ENCODE measurements at places on chromosomes 2 and 18.

DNA sequence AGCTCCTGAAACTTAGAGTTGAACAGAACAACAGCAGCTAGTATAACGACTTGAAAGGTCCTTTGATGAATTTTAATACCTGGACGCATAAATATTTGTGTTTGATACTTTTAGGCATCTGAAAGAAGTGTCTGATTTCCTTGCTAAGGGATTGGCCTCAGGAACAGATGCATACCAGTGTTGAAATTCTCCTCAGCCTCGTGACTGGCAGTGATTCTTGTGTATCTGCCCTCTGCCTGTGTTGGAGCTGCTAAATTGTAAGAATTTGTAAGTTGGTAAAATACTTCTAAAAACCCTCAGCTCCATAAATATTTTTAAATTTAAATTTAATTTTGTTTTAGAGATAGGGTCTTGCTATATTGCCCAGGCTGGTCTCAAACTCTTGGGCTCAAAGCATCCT lies 22.4 kb upstream of the SCYGR1 start:
- DNase-seq, result no peak

- no peak for DNase-seq
Measured at GRCh38 chr2:11564816-11565567, 31.1 kb downstream of the GREB1 start.

DNA sequence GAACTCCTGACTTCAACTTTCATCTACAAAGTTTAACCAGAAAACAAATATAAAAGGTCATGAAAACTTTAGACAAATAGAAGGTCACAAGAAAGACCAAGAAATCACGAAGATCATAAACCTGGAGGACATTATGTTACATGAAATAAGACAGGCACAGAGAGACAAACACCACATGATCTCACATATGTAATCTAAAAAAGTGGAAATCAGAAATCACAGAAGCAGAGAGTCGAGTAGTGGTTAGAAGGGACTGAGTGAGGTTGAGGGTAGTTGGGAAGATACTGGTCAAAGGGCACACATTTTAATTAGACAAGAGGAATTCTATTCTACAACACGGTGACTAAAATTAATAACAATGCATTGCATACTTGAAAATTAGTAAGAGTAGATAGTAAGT lies 1.4 kb downstream of the GCFC2 start:
- no peak for DNase-seq

DNA sequence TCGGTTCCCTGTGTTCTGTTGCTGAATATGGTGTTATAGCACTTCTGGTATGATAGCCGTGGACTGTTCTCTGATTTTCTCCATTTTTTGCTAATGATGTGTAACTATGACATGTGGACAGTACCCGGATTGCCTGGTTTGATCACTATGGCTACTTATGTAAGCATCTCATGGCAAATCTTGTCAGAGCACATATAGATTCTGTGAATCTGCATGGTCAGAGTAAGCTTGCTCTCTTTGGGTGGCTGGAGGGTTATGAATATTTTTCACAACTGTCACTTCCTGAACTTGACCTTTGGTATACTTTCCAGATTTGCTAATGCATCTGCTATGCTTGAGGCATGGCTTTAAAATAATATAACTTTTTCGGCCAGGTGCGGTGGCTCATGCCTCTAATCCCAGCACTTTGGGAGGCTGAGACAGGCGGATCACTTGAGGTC lies 36.8 kb upstream of the ATP8B1 start:
- DNase-seq, result no peak

GRCh38 chr2:120952318-120952717 lies 216.7 kb downstream of the GLI2 start:
- no peak for DNase-seq

- no peak for DNase-seq
Measured at GRCh38 chr2:240775905-240776304, 44.1 kb downstream of the KIF1A start.

DNA sequence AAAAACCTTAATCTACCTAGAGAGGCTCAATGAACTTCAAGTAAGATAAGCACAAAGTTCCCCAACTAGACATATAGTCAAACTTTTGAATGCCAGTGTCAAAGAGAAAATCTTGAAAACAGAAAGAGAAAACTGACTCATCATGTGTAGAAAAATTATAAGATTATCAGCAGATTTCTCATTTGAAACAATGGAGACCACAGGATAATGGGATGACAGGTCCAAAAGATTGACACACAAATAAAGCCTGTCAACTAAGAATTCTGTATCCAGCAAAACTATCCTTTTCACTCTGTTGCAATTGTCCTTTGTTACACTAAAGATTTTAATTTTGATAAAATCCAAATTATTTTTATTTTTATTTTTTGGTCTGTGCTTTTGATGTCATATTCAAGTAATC lies 61.6 kb downstream of the COPS8 start:
- no peak for DNase-seq

DNA sequence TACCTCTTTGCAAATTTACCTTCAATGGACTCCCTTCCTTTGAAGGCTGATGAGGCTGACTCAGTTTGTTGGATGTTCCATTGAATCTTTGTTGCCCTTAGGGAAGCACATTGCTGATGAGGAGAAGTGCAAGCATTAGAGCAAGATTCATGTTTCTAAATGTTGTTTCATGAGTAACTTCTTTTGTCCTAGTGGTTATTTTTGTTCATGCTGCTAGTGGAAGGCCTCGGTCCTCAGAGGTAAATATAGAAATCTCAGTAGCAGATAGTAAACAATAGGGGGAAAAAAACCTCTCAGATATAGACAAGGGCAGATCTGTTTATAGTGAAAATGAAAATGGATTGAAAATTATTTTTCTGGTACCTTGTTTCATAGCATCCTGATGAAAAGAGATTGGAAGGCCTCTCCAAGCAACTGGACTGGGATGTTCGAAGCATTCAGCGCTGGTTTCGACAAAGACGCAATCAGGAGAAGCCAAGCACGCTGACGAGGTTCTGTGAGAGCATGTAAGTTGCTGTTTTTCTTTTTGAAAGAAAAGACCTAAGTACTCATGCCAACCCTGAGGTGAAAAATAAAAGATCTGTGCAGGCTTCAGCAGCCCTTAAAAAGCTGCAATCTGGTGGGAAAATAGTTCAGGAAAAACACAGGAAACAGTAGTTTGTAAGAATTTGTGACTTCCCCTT lies 104.9 kb downstream of the CERS6 start:
- DNase-seq, result no peak

GRCh38 chr2:120453635-120453998 lies 107.7 kb downstream of the INHBB start:
- DNase-seq, result no peak

GRCh38 chr2:232348936-232349335 lies 29.6 kb upstream of the ALPP start:
- no peak for DNase-seq

- DNase-seq, result no peak
Measured at GRCh38 chr2:35787302-35788031, 568.1 kb upstream of the CRIM1 start.

GRCh38 chr18:6613581-6613980 lies 115.9 kb upstream of the ARHGAP28 start:
- DNase-seq, result no peak

- no peak for DNase-seq
Measured at GRCh38 chr2:180657054-180657453, 323.4 kb upstream of the UBE2E3 start.

DNA sequence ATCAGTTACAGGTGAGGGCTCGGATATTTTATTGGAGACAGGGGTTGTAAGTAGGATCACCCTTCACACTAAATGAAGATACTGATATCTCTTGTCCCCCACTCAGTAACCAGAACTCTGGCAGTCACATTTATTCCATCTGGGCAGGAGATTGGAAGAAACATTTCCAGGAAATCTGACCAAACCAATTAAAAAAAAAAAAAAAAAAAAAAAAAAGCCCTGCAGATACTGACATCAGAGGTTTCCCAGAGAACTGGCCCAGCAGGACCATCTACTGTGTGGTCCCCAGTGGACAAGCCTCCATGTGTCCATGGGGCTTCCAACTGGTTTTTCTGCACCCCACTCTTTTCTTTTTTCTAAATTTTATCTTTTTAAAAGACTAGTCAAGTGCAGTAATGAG lies 41.3 kb downstream of the SH2D6 start:
- DNase-seq, result no peak

- no peak for DNase-seq
Measured at GRCh38 chr18:52936931-52937330, 596.9 kb downstream of the DCC start.

DNA sequence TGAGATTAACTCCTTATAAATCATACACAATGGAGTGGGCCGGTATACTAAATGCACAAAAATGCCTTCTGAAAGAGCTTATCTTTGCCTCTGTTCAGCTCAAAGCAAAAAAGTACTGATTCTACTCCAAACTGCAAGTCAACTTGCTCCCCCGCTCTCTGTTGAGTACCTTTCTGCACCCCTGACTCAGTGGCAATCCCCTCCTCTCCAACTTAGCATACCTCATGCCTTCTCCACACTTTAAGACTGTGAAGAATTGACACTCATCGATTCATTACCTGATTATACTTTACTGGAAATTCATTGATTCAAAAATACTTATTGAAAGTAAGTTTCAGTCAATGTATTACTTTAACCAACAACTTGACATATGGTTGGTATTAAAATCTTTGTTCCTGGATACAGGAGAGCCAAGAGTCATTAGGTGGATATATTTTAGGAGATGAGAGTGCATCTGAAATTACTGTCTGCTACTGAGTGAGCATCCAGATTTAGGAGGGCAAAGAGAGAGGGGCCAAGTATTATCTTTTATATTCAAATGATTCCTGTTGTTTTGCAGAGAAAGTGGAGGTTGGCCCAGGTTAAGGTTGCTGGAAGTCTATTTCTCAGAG lies 187.7 kb downstream of the ICOS start:
- DNase-seq, result no peak

- DNase-seq, result no peak
Measured at GRCh38 chr2:134713606-134714005, 5.2 kb downstream of the TMEM163 start.

- no peak for DNase-seq
Measured at GRCh38 chr2:25169073-25169470, 692 bp upstream of the POMC start.

DNA sequence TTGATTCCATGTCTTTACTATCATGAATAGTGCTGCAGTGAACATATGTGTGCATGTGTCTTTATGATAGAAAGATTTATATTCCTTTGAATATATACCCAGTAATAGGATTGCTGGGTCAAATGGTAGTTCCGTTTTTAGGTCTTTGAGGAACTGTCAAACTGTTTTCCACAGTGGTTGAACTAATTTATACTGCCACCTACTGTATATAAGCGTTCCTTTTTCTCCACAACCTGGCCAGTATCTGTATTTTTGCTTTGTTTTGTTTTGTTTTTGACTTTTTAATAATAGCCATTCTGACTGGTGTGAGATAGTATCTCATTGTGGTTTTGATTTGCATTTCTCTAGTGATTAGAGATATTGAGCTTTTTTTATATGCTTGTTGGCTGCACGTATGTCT lies 641.6 kb downstream of the SUCLG1 start:
- DNase-seq, result no peak

GRCh38 chr2:29323301-29323700 lies 208.1 kb downstream of the CLIP4 start:
- DNase-seq, result no peak

GRCh38 chr2:169091256-169091655 lies 21.9 kb downstream of the DHRS9 start:
- no peak for DNase-seq

DNA sequence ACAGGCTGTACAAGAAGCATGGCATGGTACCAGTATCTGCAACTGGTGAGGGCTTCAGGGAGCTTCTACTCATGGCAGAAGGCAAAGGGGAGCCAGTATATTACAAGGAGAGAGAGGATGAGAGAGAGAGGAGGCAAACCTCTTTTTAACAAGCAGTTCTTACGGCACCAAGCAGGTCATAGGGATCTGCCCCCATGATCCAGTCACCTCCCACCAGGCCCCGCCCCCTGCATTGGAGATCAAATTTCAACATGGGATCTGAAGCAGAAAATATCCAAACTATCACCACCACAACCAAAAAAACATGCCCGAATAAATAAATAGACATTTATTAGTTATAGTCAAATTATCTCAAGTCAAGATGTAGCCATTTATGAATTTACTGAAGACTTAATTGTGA lies 14.5 kb upstream of the SLC35F5 start:
- DNase-seq, result no peak

DNA sequence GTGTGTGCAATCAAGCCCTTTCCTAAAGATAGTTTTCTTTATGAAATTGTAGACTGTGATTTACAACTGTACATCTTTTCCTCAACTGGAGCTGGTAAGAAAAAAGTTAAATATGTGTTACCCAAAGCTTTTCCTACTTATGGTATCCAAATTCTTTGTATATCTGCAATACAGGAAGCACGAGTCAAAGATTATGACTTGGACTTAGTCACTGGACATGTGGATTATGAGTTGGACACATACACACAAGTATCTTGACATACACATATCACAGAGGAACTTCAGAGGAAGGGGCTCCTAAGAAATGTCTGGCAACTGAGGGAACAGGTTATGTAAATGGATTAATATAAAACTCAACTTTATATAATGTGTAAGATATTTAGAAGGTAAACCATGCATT lies 35.2 kb downstream of the PRELID3A start:
- no peak for DNase-seq

DNA sequence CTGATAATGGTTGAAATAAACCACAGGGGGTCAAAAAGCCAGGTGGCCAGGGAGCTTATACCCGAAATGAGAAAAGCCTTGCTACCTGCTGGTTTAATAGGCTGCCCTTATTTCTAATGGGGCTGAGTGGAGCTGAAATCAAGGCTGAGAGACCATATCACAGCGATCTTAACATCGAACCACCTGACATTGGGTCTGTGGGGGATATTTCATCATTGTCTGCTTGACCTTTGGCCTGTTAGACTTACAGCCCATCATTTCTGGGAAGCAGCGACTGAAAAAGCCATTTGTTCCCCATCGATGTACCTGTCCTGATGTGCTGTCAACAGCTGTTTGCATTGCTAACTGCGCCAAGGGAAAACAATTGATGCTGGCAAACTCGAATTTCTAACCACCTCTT lies 199.7 kb upstream of the SLC14A2 start:
- no peak for DNase-seq

DNA sequence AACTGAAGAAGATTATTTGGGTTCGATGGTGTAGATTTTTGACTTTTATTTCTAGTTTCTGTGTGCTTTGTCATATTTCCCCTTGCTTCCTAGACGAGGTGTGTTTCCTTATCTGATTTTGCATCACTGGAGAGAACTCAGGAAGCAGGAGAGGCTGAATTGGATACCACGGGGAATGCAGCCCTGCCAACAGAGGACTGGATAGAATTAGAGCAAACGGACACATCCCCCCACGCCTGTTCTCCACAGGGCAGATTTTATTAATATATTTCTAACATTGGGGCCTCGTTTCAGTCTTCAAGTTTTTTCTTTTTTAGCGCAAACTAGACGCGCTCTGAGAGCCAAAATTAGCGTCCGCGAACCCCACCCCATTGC lies 678 bp upstream of the VAPA start:
- no peak for DNase-seq

- DNase-seq, result no peak
Measured at GRCh38 chr2:175621821-175622220, 380.2 kb downstream of the LNPK start.

DNA sequence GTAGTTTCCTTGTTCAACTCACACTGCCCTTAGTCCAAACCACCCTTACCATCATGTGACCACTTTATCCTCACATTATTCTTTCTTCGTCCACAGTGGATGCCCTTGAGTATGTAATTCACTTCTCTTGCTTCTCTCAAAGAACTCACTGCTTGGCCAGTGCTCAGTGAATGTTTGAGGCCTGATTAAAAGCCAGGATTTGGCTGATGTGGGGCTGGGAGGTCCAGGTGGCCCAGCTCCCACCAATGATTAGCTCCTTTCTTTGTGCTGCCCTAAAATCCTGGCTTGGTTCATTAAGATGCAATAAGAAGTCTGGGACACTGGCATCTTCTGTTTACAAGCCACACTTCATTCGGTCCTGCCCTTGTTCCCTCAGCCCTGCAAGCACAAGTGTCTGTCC lies 97.8 kb upstream of the CELF4 start:
- DNase-seq, result no peak
